ENCODE measurements at places on chromosomes 4 and X.

DNA sequence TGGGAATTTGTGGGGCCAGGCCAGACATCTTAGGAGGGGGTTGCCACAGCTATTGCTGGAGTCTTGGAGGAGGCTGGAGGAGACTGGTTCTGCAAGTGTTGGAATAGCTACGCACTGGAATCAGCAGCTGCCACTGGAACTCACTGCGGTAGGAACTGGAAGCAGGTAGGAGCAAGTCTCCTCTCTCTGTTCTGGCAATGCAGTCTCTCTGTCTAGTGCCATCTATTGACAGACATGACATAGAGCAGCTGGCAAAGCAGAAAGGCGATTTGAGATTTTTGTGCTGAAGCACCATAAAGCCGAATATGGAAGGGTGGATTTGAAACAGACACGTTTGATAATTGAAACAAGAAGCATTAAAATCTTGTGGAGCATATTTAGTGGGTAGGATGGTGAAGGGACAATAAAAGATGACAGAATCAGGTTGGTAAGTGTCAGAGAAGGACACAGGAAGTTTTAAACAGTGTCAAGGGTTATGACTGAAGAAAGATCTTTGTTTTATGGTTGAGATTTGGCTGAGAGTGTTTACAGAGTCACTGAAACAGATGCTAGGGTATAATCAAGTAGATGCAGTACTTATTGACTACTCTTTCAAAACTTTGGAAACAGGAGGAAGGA is 23.5 kb upstream of the SYNPO2 start:
- no peak for DNase-seq

DNA sequence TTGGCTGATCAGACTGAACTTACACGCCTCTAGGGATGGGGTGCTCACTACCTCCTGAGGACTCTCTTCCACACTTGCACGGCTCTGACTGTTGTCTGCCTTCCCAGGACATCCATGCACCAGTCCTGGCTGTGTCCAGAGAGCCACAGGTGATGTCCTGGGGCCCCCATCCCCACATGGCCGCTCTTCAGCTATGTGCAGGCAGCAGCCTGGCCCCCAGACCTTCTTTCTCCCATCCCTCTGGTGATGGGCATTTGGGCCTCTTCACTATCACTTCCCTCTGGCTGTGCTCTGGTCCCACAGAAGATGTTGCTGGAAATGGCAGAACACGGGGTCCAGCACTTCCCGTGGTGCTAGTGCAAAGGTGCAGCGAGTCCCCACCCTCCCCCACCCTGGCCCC is 40.9 kb upstream of the HMX1 start:
- DNase-seq = peak; percentile 7

DNA sequence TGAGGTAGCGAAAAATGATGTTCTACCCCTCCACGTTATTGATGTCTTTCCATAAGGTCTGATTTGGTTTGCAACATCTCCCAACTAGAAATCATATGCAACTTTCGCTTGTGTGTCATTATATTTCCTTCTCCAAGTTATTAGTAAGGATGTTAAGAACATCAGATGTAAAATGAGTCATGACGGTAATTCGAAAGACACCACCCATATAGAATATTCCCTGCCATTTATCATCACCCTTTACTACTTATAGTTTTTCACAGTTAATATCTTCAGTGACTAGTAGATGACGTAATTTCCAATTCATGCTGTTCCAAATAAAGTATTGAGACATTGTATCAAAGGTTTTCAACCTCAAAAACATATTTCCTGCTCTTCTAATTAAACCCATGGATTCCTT is 146.7 kb upstream of the MAP3K15 start:
- DNase-seq = no peak

GRCh38 chr4:90241008-90241407 is 113.8 kb downstream of the CCSER1 start:
- no peak for DNase-seq

DNA sequence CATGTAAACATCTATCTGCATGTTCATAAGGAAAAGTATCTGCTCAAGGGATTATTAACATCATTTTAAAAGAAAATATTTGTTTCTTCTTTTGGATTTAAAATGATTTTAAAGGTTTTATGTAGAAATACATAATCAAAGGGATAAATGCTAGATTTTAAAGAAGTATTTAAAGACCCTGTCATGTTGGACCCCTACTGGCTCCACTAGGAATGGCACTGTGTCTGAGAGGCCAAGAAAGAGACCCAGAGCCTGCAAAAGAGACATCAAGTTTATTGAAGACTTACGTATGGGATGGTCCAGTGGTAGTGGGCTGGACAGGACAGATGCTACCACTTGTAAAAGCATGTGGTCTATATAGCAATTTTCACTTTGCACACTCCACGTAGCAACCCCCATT is 78.7 kb upstream of the PCDH18 start:
- no peak for DNase-seq

DNA sequence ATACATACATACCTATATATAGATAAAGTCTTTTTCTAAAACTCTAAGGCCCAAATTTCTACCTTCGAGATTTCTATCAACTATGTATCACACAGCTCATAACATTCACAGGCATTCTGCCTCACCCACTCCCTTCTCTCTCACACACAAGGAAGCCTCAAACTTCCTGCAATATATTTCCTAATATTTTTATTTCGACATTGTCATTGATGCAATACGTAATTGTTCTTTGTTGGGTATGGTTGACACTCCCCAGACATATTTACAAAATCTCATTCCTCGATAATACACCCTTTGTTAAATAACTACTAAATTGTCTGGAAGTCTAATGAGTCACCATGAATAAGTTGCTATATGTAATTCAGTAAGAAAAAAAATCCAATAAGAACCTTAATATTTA is 143.5 kb downstream of the HNRNPD start:
- no peak for DNase-seq

DNA sequence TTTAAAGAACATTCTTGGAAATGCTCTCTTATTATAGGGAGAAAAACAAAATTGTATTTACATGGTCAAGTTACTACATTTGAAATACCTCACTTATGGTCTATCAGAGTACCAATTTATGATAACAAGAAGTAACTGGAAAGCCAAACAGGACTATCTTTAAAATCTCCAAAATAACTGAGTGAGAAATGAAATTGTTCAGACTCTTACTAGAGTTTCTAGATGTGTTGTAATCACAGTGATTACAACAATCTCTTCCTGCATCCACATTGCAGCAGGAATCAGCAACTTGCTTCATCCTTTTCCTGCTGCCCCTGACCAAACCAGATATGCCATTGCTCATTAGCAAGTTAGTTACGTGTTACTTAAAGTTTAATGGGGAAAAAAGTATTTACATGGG is 245.2 kb upstream of the SMIM31 start:
- DNase-seq = no peak

GRCh38 chrX:106615041-106615440 is 3.3 kb downstream of the RADX start:
- DNase-seq = no peak

GRCh38 chr4:149988087-149988410 is 90.2 kb upstream of the DCLK2 start:
- no peak for DNase-seq

- DNase-seq = peak; percentile 19
Observed at GRCh38 chrX:154096140-154097002, 1.1 kb downstream of the MECP2 start.

DNA sequence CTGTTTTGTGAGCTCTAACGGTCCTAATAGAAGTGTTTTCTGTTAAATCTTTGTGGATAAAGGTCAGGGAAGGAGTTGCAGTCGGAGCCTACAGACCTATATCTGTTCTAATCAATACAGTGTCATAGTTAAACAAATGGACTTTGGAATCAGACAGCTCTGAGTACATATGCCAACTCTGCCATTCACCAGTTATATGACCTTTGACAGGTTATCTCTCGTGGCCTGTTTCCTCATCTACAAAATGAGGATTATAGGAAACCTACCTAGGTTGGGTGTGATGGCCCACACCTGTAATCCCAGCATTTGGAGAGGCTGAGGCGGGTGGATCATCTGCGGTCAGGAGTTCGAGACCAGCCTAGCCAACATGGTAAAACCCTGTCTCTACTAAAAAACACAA is 89.7 kb downstream of the MID1IP1 start:
- DNase-seq = no peak

DNA sequence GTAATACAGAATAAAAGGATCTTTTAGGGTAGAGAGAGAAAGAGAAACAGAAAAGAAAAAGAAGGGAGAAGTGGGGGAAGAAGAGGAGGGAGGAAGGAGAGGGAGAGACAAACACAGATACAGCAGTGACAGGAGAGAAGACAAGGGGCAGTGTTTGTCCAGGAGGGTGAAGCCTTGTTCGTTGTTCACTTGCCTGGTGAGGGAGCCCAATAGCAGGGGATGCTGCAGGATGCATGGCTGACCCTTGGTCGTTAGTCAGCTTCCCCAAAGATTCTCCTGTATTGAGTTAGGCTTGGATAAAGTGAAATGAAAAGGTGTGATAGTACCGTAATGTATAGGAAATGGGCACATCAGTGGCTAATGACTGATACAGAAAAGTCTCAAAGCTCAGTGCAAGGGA is 403.7 kb downstream of the IL15 start:
- no peak for DNase-seq

DNA sequence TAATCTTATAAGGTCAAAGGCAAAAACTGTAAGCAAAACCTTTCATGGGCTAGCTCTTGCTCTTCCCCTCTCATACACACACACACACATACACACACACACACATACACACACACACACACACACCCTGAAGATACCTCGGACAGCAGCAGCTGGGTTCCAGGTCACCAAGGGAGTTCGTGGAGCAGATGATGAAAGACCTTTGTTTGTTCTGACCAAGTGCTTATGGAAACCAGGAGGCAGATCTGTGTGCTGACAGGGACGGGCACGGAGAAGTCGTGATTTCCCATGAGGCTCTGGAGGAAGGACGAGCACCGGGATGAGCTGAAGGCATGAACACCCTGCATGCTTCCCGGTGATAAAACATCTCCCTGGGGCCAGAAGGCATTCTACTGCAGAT is 35.4 kb upstream of the CRMP1 start:
- DNase-seq = no peak

DNA sequence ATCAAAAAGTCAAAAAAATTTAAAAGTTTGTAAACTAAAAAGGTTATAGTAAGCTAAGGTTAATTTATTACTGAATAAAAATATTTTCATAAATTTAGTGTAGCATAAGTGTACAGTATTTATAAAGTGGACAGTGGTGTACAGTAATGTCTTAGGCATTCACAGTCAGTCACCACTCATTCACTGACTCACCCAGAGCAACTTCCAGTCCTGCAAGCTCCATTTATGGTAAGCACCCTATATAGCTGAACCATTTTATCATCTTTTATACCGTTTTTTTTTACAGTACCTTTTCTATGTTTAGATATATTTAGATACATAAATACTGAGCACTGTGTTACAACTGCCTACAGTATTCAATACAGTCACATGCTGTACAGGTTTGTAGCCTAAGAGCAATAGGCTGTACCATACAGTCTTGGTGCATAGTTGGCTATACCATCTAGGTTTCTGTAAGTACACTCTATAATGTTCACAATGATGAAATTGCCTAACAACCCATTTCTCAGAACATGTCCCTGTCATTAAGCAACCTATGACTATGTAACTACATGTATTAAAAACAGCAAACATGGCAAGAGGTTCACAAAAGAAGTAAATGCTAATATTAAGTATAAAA is 18.6 kb downstream of the ACSL4 start:
- no peak for DNase-seq

- no peak for DNase-seq
Observed at GRCh38 chr4:112633477-112634235, 3.1 kb downstream of the ZGRF1 start.

DNA sequence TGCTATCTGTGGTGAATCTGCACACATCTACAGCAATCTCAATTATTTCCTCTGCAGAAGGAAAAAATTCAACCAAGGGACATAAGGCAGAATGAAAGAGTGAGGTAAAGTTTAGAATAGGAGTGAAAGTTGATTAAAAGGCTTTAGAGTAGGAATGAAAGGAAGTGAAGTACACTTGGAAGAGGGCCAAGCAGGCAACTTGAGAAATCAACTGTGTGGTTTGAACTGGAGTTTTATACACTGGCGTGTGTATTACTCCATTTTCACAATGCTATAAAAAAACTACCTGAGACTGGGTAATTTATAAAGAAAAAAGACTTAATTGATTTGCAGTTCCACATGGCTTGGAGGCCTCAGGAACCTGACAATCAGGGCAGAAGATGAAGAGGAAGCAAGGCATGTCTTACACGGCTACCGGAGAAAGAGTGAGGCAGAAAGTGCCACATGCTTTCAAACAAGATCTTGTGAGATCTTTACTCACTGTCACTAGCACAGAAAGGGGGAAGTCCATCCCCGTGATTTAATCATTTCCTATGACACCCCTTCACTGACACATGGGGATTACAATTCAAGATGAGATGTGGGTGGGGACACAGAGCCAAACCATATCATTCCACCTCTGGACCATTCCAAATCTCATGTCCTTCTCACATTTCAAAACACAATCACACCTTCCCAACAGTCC is 234.8 kb downstream of the IL15 start:
- no peak for DNase-seq

DNA sequence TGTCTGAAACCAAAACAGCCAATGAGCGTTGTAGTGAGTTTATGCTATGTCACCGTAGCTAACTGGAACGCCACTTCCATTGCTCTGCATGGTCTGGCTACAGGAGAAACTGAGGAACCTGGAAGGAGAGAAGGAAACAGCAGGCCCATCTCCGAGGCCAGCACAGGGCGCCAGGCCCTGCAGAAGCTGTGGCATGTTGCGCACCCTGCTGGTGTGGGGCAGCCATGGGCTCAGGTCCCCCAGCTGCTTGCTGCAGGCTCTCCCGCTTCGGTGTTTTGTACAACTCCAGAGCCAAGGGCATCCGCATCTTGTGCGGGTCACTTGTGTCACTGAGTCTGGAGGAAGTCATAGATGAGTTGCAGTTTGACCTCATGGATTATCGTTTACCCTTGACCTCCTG is 89.2 kb downstream of the AFAP1 start:
- no peak for DNase-seq

DNA sequence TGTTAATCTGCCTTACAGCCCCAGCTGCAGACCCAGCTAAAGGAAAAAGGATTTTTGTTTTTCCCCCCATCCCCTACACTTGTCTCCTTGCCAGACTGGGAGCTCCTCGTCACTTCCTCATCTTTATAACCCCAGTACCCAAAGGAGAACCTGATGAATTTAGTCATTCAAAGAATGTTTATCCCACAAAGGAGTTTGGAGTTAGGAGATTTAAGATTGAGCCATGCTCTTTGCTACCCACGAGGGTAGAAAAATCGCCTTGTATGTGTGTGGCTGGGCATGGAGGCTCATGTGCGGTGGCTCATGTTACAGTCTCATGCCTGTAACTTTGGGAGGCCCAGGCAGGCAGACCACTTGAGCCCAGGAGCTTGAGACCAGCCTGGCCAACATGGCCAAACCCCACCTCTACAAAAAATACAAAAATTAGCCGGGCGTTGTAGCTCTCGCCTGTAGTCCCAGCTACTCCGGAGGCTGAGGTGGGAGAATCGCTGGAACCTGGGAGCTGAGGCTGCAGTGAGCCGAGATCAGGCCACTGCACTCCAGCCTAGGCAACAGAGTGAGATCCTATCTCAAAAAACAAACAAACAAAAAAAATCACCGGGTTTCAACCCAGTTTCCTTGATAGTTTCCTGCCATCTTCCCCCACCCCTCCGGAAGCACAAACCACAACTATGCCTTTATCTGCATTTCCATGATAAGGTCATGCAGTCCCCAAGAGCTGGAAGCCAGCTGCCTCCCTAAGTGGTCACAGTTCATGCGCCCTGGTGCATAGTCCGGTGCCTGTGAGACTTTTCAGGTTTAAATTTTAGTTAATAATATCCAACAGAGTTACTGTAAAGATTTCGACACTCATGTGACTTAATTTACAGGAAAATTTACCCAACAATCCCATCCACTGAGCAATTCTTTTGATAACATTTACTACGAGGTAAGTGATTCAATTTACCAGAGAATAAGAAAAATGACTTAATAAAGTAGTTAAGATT is 1.5 kb downstream of the CFAP97 start:
- peak; percentile 54 for DNase-seq
